ENCODE measurements at places on chromosomes 6 and 20. TPM values are rescaled to one million over a fixed set of nuclear protein-coding genes. Genes with fewer than 3 reads are reported as not detected.

DNA sequence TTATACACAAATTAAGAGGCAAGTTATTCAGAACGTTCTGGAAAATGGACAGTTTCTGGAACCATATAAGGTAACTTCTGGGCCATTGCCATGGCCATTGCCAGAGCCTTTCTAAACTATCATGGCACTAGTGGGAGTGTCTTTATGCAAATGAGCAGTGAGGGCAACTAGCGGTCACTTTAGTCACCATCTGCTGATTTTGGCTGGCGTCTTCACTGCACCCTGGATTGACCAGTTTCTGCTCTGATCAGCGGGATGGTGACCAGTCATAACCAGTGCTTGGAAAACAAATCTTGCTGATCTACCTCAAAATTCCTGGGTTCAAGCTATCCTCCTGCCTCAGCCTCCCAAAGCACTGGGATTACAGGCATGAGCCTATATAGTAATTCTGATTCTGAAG lies 7.3 kb upstream of the SNTA1 start:
- no peak for DNase-seq

- DNase-seq: peak; percentile 38
Observed at GRCh38 chr20:45998761-45999160, 9.9 kb upstream of the MMP9 start.

- peak; percentile 48 for DNase-seq
Observed at GRCh38 chr20:46308258-46309157, at the start of gene CDH22. Gene CDH22 (minus strand): TSS chr20:46308498. CDS start chr20:46251294, 57,204 bp downstream.

DNA sequence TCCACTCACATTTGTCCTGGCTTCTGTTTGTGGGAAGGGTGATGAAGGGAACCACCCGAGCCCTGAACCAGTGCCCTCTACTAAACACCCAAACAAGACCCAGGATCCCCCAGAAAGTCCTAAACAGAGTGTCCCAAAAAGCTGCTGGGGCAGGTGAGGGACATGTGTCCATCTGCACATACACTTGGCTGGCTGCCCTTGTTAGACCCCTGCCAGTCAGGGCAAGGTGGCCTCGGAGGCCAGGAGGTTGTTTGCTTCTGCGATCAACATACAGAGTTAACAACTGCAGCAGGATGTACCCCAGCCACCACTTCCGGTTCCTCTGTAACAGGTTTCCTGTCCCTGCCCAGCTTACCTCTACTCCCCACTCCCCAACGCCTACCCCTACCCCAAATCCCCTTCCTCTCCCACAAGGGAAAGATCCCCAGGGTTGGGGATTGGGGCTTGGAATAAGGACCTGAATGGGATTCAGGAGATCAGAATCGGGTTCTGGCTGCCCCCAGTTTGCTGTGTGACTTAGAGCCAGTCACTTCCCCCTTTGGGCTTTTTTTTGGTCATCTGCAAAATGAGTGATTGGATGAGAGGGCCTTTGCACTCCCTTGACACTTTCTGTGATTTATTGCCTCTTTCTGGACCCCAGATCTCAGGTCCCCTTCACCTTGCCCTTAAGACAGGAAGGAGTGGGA lies 13.9 kb downstream of the DEF6 start:
- DNase-seq: peak; percentile 78

DNA sequence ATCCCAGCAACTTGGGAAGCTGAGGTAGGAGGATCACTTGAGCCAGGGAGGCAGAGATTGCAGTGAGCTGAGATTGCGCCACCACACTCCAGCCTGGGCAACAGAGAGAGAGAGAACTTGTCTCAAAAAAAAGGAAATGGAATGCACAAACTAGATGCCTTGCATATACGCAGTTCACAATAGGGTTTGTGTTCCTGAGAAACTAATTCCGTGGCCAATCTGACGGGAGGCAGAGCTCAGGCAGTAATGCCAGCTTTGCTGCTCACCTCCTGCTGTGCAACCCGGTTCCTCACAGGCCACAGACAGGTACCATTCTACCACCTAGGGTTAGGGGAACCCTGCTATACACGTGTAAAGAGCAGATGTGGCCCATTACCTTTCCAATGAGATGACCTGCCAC lies 1.4 kb downstream of the CDK5RAP1 start:
- no peak for DNase-seq

GRCh38 chr6:28727559-28728211 lies 196.1 kb downstream of the TRIM27 start:
- DNase-seq: no peak

DNA sequence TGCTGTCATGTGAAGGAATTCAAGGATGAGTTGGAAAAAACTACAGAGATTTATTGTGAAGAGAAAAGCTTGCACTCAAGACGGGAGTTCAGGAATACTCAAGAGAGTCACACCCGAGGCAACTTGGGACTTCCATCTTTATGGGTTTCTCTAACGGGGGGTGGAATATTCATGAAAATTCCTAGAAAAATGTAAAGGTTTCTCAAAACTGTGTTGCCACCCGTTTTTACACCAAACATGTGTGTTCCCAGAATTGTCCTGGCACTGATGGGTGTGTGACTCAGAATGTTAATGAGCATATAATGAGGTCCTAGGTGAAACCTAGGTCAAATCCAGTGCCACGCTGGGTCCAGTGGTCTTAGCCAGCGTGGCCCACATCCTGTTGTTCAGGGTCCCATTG lies 381.5 kb downstream of the CDH26 start:
- DNase-seq: no peak

DNA sequence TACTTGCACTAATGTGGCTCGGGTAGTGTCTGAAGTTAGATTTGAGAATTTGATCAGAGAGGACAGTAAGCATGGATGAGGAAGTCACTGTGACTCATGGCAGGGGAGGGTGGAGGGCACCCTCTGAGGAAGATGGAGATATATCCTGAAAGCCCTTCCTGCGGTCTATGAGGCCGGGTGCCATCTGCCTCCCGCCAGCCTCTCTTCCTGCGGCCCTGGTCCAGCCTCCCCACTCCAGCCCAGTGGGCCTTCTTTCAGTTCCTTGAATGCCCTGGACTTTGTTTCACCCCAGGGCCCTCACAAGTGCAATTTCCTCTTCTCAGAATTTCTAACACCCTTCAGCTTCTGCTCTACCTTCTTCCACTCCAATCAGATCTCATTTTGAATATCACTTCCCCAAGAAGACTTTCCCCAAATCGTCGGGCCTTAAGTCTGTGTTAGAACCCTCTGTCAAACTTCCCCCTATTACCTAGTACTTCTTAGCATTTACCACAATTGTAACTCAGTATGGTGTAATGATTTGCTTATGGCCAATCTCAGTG lies 20.2 kb upstream of the TNFAIP3 start:
- peak; percentile 17 for DNase-seq

DNA sequence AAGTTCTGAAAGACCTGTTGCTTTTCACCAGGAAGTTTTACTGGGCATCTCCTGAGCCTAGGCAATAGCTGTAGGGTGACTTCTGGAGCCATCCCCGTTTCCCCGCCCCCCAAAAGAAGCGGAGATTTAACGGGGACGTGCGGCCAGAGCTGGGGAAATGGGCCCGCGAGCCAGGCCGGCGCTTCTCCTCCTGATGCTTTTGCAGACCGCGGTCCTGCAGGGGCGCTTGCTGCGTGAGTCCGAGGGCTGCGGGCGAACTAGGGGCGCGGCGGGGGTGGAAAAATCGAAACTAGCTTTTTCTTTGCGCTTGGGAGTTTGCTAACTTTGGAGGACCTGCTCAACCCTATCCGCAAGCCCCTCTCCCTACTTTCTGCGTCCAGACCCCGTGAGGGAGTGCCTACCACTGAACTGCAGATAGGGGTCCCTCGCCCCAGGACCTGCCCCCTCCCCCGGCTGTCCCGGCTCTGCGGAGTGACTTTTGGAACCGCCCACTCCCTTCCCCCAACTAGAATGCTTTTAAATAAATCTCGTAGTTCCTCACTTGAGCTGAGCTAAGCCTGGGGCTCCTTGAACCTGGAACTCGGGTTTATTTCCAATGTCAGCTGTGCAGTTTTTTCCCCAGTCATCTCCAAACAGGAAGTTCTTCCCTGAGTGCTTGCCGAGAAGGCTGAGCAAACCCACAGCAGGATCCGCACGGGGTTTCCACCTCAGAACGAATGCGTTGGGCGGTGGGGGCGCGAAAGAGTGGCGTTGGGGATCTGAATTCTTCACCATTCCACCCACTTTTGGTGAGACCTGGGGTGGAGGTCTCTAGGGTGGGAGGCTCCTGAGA lies at the start of gene HFE:
Gene HFE, plus strand, starts transcription at position 146 of the 832 bp plus-strand sequence. Its CDS starts 12 bp downstream, at position 158.
- DNase-seq: peak; percentile 50

GRCh38 chr6:5085648-5086293 lies 630 bp downstream of the PPP1R3G start:
- peak; percentile 25 for DNase-seq

DNA sequence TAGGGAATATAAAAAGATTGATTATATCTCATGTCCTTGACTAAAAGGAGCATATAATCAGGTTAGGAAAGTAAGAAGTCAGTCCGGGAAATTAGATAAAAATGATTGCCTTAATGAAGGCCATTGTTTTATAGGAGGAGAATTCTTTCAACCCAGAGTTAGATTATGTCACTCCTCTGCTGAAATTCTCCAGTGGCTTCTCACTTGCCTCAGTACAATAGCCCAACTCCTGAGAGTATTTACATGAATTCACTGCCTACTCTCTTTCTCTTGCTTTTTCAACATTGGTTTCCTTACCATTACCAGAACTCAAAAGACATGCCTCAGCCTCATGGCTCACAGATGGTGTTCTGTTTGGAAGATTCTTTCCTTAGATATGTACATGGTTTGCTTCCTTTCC lies 114.9 kb downstream of the EPHA7 start:
- no peak for DNase-seq

GSTA2 gene
- total RNA-seq: not detected

LTB gene
- total RNA-seq: 618 TPM

ZNF311 gene
- 0.39 TPM for total RNA-seq

BFSP1 gene
- 0.55 TPM for total RNA-seq

REM1 gene
- not detected for total RNA-seq
